Bronchial epithelial cell (primary cell): ENCODE measurements at places on chromosomes 1 and 21. TPM values are rescaled to one million over a fixed set of nuclear protein-coding genes. Genes with fewer than 3 reads are reported as not detected.

Gene ALX3
- not detected in 2 replicates for total RNA-seq

Gene AMPD1
- total RNA-seq, result 0.13 TPM in 1 of 2 replicates, not detected in the other

DNA sequence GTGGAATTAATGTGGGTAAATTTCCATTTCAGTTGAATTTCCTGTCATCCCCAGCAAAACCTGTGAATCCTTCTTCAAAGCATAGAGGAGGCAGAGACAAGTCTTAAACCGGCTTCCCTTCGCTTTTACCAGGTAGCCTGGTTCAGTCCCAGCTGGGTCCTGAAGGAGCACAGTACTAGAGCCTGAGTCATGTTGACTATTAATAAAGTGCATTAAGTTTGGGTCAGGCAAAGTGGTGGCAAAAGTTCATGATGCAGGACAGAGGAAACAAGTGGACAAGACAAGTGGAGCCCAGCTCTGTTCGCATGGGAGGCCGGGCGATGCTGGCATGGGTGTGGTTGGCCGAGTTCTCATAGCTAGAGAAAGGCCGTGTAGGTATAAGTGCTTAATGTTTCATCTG lies 150.4 kb downstream of the DYRK1A start:
- no peak for DNase-seq

GRCh38 chr1:109559995-109560394 lies 11.6 kb downstream of the GNAI3 start:
- DNase-seq, result no peak

DNA sequence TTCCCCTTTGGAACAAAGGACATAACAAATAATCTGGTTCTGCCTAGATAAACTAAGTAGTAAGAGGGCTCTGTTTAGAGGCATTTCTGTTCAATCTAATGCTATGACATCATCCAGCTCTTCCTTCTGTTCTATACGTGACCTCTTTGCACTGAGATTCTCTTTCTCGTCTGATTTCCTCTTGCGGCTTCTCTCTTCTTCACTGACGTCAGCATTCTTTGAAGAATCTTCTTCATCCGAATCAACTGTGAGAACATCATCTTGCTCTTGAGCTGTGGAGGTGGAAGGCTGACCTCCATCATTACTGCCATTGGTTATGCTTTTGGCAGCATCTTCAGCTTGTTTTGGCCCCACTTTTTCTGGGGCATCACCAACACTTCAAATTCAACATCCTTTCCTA lies 130.4 kb downstream of the HS2ST1 start:
- no peak for DNase-seq

- DNase-seq, result no peak
These were observed 35.8 kb downstream of the LDLRAD1 start for GRCh38 chr1:53982034-53982762.
